NCI-H460 (cell line): ENCODE measurements at places on chromosomes 12 and 14. TPM values are rescaled to one million over a fixed set of nuclear protein-coding genes. Genes with fewer than 3 reads are reported as not detected.

MYRFL gene
- not detected in 2 replicates for total RNA-seq

ZNF140 gene
- 32.6 and 43.6 TPM in 2 replicates for total RNA-seq

KCNJ8 gene
- 2.7 and 2.9 TPM in 2 replicates for total RNA-seq

TBX3 gene
- 6.6 and 7.1 TPM in 2 replicates for total RNA-seq

NXPH4 gene
- total RNA-seq = 9.7 and 10.7 TPM in 2 replicates

ADAM21 gene
- total RNA-seq = 0.27 TPM in 1 of 2 replicates, not detected in the other

IL23A gene
- 0.17 TPM in 1 of 2 replicates, not detected in the other for total RNA-seq

NDRG2 gene
- 3.4 and 5.0 TPM in 2 replicates for total RNA-seq

- DNase-seq = no peak
Measured at GRCh38 chr12:116456330-116457082, 102.7 kb upstream of the MAP1LC3B2 start.

DNA sequence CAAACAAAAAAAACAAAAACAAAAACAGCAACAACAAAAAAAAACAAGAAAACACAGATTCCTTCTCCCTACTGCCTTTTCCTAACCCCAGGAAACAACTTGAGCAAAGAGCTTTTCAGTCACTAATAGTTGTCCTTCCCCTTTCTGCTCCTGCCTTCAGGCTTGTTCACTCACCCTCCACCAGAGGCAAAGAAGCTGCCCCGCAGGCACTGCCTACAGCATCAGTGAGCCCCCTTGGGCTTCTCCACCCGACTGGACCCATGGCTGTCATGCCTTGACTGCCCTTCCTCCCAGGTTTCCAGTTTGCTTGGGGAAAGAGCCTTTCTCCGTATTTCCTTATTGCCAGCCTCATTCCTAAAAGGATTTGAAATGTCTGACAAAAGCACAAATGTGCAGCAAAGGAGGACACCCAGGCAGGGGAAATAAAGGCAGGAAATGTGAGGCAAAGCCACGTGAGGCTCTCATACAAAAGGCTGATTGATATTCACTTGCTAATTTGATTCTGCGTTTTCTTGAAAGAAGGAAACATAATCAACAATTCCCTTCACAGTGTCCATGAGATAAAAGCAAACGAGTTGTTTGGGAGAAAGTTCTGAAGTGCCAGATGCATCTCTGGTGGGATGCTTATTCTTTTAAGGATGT, 85.7 kb downstream of the GPATCH2L start:
- no peak for DNase-seq

DNA sequence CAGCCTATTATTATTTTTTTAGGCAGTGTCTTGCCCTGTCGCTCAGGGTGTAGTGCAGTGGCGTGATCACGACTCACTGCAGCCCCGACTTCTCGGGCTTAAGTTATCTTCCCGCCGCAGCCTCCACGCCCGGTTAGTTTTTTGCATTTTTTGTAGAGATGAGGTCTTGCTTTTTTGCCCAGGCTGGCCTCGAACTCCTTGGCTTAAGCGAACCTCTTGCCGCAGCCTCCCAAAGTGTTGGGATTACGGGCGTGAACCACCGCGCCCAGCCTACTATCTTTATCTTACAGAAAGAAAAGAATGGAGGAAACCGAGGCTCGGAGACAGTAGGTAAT, 507 bp upstream of the PTPN11 start:
- no peak for DNase-seq

DNA sequence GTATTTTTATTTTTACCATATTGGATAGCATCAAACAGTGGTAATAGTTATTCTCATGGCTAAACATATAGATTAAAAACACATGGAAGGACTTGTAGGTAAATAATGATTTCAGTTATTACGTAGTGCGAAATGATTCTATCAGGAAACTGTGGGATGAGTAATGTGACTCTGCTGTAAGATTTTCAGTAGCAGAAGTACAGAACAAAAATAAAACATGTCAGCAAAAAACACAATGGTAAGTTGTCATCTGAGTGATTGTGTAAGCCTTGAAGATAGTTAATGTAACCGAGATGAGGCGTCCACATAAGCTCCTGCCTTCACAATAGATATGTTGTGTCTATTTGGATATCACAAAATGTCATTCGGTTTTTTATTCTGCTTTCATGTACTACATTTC, 99.8 kb downstream of the BORCS5 start:
- DNase-seq = no peak

- no peak for DNase-seq
Measured at GRCh38 chr14:101035466-101036225, 132.1 kb upstream of the RTL1 start.

- no peak for DNase-seq
Measured at GRCh38 chr14:58724206-58724605, 86.4 kb downstream of the DACT1 start.

DNA sequence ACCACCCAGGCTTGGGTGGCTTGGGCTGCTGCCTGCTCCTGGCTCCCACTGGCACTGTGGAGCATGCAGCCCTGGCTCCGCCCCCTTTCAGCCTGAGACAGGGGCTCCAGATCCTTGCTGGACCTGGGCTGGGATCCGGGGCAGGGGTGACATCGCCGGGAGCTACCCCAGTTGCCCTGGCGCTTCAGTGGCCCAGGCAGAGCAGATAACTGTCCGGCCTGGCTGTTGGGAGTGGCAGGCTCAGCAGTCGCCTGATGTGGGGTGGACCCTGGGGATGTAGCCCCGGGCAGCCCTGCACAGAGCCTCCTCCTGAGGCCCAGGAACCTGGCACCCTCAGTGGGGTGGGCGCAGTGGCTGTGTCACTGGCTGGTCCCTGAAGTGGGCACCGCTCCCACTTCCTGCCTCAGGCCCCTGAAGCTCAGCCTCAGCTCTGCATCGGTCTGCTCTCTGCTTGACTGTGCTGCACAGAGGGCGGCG, 57.9 kb downstream of the FUT8 start:
- no peak for DNase-seq

DNA sequence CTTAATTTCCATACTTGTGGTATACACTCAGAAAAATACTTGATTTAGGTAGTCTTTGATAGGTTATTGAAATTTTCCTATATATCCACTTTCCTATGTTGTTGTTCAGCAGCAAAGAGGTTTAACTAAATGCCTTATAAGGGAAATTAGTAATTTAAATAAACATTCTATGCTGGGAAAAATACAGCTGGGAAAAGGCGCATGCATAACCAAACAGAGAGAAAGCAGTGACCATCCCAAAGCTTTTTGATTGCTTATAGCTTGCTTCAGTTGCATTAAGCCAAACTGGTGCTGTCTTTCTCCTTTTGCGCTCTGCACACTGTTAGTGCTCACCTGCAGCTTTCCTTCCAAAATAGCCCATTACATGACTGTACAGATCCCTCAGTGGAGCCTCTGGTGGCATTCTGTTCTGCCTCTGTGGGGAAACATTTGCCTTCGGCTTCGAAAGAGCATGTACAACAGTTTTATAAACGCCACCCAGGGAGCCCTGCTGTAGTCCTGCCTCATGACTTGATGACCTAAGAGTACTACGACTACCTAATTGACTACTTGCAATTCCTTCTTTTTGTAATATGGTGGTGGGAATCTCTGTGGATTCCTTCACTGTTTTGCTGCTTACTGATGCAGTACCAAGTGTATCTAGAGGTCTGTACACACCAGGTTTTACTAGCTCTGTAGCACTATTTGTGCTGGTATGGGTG, 120.8 kb downstream of the RALGAPA1 start:
- DNase-seq = no peak

GRCh38 chr12:5665615-5666014, 233.7 kb downstream of the NTF3 start:
- DNase-seq = no peak

DNA sequence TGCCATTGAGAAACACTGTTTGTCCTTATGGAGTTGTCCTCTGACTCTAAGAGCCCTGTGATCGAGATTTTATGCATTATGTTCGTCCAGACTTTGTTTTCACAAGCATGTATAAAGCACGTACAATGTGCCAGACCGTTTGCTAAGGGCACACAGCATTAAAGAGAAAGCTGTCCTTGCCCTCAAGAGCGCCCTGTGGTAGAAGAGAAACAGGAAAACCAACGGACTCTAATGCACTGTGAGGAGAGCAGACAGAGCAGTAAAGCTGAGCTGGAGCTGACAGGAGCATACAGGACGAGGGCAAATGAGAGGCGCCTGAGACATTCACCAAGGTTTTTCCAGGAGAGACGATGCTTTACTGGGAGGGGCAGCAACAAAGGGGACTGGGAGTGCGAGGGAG, 66.2 kb upstream of the OVCH1 start:
- DNase-seq = no peak

DNA sequence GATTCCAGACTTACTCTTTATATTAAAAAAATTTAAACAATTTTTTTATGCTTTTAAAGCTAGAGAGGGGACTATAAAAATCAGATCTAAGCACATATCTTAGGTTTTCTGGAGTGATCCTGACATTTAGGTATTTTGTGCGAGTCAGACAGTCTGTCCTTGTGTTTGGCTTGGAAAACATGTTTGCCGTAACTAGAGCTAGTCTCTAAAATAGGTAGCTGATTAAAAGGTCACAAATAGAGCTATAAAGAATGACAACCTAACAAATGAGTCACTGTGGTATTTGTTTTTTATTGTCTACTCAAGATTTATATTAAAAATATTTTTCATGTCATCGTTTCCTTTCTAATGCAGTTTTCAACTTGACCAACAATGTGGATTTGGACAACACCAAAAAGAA, 73.4 kb downstream of the MNAT1 start:
- no peak for DNase-seq

- peak; percentile 14 for DNase-seq
Measured at GRCh38 chr12:43282106-43282505, 269.9 kb downstream of the ADAMTS20 start.

- no peak for DNase-seq
Measured at GRCh38 chr12:6955108-6956020, 4.2 kb downstream of the PTPN6 start.

DNA sequence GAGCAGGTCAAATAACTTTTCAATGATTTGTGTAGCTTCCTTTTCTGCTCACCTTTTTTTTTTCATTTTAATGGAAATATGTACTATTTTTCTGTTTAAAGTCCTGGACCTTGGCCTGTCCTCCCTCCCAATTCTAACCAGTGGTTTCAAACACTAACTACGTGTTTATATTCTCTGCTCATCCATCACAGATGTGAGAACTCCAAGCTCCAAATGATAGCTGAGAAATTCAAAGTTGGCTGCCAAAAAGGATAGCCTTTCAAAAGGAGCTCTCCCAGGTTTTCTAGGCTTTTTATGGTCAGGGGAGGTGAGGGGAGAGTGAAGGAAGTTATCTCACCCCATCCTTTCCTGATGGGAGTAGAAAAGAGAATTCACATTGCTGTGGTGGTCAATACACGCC, 486.0 kb upstream of the TBX3 start:
- DNase-seq = no peak

DNA sequence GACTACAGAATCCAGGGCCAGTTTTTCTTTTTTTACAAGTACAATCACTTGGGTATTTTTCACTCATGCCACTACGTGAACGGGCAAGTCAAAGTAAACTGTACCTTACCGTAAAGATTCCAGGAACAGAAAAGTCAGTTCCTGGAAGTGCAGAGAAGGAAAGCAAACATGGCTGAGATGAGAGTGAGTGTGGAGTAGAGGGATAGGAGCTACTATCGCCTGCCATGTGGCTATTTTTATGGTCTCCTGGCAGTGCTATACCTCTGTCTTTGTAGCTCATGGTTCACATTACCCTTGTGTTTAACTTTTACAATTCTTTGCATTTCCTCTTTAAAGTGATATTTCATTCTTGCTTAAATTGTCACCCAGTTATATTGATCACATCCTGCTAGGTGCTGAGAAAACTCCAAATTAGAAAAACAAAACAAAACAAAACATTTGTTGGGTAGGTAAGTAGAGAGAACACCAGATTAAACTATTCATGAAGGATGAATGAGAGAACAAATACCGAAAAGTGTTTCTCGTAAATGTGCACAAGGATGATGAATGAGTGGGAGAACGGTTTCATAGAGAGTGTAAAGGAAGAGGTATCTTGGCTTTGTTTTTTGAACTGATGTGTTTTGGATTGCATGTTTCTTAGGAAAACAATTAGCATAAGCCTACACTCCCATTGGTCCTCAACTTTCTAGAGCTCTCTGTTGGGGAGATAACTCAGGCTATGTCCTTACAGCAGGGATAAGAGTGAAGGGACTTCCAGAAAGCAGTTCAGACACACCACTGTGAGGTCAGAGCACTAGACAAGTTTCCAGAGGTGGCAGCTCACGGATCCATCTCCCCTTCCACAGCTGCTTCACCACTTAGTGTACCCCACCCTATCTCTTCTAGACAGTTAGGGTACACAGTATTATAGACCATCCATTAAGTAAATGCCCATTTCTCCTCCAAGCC, 163.7 kb downstream of the IPO8 start:
- DNase-seq = no peak

GRCh38 chr14:24890716-24891115, 159.2 kb downstream of the STXBP6 start:
- no peak for DNase-seq

GRCh38 chr12:124392667-124393413, 97.9 kb downstream of the RFLNA start:
- DNase-seq = peak; percentile 77

DNA sequence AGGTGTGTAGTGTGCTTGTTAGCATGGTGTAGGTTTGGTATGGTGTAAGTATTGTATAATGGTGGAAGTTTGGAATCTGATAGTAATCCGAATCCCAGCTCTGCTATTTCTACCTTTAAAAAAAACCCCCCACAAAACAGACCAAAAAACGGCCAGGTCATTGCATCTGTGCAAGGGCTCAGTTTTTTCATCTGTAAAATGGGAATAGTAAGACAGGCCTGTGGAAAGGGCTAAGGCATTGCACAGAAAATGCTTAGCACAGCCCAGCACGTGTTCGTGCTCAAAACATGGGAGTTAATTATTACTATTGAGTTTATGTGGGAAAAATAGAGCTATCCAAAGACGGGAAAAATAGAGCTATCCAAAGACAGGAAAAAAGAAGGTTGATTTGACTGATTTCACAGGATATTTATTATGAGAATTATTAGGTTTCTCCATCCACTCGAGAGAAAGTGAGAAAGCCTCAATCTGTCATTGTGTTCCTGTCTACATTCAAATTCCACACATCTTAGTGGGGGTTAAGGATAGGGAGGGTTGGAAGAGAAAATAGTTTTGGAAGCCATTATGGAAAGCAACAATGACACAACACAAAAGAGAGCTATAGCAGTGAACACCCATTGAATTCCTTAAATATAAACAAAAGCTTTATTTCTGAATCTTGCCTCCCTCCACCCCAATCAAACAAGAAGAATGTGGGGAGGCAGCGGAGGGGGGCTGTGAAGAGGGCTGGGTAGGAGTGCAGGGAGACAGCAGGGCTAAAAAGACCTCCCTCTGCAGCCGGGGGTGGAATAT, 126.8 kb upstream of the MAX start:
- DNase-seq = no peak

GRCh38 chr12:93832131-93832530, 155.0 kb downstream of the CRADD start:
- DNase-seq = no peak

DNA sequence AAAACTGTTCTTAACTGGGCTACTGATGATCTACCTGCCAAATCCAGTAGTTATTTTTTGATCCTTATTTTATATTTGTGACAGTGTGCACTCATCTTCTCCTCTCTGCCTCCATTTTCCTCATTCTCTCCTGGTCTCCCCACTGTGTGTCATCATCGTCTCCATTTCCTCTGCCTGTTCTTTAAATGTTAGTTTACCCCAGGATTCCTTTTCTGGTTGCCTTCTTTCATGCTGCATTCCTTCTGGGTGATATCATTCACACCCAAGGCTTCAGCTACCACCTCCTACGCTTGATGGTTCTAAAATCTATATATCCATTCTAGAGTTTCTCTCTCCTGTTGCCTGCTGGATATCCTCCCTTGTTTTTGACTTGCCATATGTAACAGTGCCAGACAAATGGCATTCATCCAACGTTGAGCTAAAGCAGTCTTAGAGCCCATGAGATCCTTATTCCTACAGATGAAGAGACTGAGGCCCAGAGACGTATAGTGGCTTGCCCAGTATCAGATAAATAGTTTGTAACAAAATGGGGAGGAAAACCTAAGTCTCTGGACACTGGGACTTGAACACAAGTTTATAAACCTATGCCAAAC, 109.5 kb downstream of the DIP2B start:
- no peak for DNase-seq
